ENCODE measurements at places on chromosomes 4 and X. TPM values are rescaled to one million over a fixed set of nuclear protein-coding genes. Genes with fewer than 3 reads are reported as not detected.

DNA sequence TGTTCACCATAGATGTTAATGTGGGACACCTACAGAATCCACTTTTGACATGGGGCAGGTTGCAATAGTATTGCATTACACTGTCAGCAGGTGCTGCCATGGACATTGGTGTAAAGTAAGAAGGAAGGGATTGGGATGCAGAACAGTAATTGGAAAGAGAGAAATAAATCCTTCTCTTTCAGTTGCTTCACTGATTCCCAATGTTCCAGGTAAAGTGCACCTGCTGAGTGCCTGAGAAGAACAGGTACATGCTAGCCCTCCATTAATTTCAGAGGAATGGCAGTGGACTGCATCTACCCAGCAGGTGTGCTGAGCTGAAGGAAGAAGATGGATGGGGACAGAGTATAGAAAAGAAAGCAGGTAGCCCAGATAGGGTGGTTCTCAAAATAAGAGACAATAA lies 248.5 kb downstream of the TENM3 start:
- no peak for DNase-seq

GRCh38 chrX:84469226-84469625 lies 33.0 kb downstream of the HDX start:
- DNase-seq = no peak

DNA sequence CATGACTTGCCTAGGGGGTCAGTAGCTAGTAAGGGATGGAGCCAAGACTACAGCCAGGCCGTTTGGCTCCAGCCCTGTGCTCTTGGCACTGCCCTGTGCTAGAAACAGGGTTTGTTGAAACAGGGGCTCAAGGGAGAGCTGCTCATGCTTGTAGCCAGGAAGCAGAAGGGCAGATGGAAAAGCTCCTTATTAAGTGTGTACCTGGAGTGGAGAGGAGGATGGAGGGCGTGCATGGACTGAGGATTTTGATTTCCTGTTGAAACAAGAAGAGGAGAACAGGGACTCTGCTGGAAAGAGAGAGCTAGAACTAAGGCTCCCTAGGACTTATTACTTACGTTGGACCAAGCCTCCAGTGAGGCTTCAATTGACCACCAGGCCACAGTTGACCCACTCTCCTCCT lies 363.0 kb downstream of the MID1IP1 start:
- no peak for DNase-seq

- no peak for DNase-seq
Measured at GRCh38 chr4:146883070-146883469, 62.6 kb downstream of the TTC29 start.

- DNase-seq = no peak
Measured at GRCh38 chr4:70994069-70994366, 569 bp downstream of the DCK start.

- DNase-seq = no peak
Measured at GRCh38 chrX:113274791-113275190, 434.2 kb upstream of the AMOT start.

- no peak for DNase-seq
Measured at GRCh38 chr4:161336621-161337020, 827.2 kb downstream of the FSTL5 start.

Gene F8A3
- total RNA-seq = 0.18 TPM

Gene ASB5
- 3.2 TPM for total RNA-seq
